Muscle of leg (tissue), 16 donors: ENCODE measurements at places on chromosomes 1 and 21. TPM values are rescaled to one million over a fixed set of nuclear protein-coding genes. Genes with fewer than 3 reads are reported as not detected.

GRCh38 chr1:224959115-224959514 is 29.6 kb downstream of the DNAH14 start:
- H3K27ac ChIP-seq = no peak overlapping the region
- H3K4me1 ChIP-seq = no peaks in the 10 kb centered on the region
- no peaks in the 10 kb centered on the region for H3K36me3 ChIP-seq
- no peak overlapping the region for H3K4me3 ChIP-seq
- H3K27me3 ChIP-seq = no peaks in the 10 kb centered on the region
- no peak for DNase-seq

DNA sequence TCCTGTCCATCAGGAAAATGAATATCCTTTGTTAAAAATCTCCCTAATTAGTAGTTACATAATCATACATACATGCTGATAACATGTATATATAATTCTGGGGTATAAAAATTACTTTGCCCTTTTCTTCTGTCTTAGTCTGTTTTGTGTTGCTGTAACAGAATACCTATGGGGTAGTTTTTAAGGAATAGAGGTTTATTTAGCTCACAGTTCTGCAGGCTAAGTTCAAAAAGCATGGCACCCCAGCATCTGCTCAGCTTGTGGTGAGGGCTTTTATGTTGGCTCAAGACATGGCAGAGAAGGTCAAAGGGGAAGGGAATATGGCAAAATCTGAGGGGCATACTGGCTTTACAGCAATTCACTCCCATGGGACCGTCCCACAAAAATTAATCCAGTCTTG is 16.3 kb upstream of the RPS6KC1 start:
- H3K36me3 ChIP-seq = no peaks in the 10 kb centered on the region
- DNase-seq = no peak
- peaks cover 5% of the 10 kb centered on the region for H3K27me3 ChIP-seq
- H3K4me1 ChIP-seq = no peaks in the 10 kb centered on the region
- no peak overlapping the region for H3K27ac ChIP-seq

NBPF20 gene
- polyA plus RNA-seq = 3.8 TPM

DNA sequence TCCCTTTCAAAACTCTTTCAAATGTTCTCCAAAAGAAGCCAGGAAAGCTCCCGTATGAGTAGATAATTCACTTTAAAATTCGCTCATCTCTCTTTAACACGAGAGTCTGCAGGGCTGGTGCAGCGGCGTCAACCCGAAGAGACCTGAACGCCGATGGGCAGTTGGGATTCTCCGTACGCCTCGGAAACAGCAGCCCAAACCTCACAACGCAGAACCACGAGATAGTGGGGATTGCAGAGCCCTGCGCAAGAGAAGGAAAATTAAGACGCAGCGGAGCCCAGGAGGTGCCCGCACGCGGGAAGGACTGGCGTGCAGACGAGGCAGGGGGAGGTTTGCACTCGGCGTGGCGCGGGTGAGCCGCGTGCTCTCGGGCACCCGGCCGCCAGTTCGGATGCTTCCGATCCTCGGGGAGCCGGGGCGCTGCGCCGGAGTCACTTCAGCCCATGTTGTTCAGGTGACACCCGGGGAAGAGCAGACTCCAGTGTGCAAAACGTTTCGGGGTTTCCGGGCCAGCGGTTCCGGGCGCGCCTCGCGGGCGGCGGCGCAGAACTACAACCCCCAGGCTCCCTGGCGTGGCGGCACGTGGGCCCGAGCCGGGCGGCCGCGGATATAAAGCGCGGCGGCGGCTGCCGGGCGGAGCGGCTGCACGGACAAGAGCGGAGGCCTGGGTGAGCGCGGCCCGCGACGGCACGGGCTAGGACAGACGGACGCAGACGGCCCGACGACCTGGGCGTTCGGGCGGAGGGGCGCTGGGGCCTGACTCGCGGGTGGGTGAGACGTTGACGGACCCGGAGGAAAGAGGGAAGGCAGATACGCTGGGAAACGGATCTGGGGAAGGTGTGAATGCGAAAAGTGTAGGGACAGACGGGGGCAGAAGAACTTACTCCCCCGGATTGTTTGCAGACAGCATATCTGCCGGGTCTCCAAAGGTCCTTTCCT is at the start of gene NPL:
TSS of gene NPL (plus strand) at position 636 of the 939 bp plus-strand sequence. CDS start 4,599 bp downstream, outside the sequence.
- peaks cover 5% of the 10 kb centered on the region for H3K4me1 ChIP-seq
- H3K27ac ChIP-seq = no peak within 1 kb of the TSS
- H3K4me3 ChIP-seq = peak within 1 kb of the TSS; percentile 58
- DNase-seq = peak; percentile 92

- no peak for DNase-seq
- H3K4me3 ChIP-seq = no peak overlapping the region
- no peak overlapping the region for H3K27ac ChIP-seq
- peaks cover 35% of the 10 kb centered on the region for H3K36me3 ChIP-seq
Observed at GRCh38 chr1:32848354-32849063, 22.2 kb downstream of the FNDC5 start.

DNA sequence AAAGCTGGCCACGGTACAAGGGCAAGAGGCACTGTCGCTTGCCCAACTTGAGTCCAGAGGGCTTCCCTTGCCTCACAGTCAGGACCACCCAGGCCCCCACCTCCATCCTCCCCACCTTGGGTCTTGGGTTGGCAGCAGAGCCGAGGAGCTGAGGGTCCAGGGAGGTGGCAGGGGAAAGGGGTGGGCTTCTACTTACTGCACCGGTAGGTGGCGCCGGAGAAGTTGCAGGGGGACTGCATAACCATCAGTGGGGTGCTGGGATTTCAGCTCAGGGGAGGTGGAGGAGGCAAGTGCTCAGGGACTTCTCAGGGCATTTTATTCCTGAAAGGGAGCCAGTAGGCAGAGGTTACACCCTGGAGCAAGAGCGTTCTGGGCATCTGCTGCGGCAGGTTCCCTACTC is 44.0 kb downstream of the TRIM62 start:
- no peak overlapping the region for H3K4me3 ChIP-seq
- H3K27me3 ChIP-seq = no peaks in the 10 kb centered on the region
- no peak overlapping the region for H3K27ac ChIP-seq
- peak; percentile 54 for DNase-seq

DNA sequence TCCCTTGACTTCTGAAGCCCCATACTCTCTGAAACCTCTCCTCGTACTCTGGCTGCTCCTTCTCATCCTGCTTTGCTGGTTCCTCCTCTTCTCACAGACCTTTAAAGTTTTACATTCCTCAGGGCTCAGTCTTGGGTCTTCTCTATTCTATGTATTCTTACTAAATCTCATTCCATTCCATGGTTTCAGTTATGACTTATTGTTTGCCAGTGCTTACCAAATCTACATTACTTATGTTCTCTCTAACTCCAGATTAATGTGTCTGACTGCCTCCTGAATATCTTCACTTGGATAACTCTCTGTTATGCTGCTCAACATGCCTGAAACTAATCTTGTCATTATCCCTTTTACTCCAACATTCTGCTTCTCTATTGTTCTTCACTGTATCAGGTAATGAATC is 5.4 kb upstream of the SLC35D1 start:
- H3K36me3 ChIP-seq = no peaks in the 10 kb centered on the region
- no peak for DNase-seq
- H3K4me1 ChIP-seq = peaks cover 2% of the 10 kb centered on the region
- H3K27ac ChIP-seq = no peak overlapping the region
- H3K27me3 ChIP-seq = no peaks in the 10 kb centered on the region

DNA sequence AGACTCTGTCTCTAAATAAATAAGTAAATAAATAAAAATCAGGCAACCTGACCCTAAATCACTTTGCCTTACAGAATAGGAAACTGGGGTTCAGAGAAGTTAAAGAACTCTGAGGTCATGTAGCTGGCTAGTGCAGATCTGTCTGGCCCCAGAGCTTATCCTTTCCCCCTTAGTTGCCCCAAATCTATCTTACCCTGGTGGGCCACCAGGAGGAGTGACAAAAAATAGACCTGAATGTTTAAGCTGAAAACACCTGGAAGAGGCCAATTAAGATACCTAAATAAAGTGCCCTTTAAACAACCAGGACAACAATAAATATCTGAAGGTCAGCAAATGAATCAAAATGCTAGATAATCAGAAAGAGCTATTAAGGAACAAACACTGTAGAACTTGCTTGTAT is 59.7 kb downstream of the TEX35 start:
- no peak for DNase-seq
- H3K4me1 ChIP-seq = peaks cover 7% of the 10 kb centered on the region
- no peak overlapping the region for H3K4me3 ChIP-seq
- no peaks in the 10 kb centered on the region for H3K27me3 ChIP-seq
- H3K27ac ChIP-seq = no peak overlapping the region

GRCh38 chr1:94713472-94714141 is 106.5 kb upstream of the SLC44A3 start:
- no peak overlapping the region for H3K4me3 ChIP-seq
- peaks cover 14% of the 10 kb centered on the region for H3K4me1 ChIP-seq

DNA sequence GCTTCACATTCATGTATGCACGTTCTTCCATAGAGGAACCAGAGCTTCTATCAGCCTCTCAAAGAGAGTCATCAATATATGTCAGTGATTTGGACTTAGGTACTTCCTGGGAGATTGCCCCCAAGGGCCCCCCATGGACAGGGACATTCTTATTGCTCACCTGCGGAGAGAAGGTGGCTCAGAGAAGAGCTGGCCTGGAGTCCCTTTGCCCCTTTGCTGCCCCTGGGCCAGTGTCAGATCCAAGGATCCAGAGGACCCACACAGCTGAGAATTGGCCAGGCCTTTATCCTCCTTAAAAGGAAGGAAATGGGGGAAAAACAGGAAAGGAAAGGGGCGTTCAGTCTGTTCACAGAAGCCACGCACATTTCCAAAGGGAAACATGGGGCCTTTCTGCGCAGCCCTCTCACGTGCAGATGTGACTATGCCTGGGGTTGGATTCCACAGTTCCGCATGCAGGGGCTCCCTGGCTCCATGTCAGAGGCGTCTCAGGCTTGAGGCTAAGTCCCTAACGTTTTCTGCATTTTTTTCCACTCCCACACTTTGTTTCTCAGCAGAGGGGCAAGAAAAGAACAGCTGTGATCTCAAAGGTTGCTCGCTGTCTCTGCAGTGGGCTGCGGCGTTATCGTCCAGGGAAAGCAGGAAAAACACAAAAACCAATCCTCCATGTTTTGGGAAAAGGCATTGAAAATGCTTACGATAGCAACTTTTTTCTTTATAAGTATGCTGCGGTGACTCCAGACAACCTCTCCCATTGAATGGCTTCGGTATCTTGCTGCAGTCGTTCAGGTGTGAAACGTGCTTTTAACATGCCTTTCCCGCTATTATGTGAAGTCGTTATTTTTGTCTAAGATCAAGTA is 5.9 kb downstream of the C1orf226 start:
- H3K27ac ChIP-seq = no peak overlapping the region
- no peak overlapping the region for H3K4me3 ChIP-seq
- H3K36me3 ChIP-seq = no peaks in the 10 kb centered on the region
- peak; percentile 12 for DNase-seq

GRCh38 chr1:16440131-16440469 is 424 bp upstream of the NECAP2 start:
- H3K4me1 ChIP-seq = peaks cover 13% of the 10 kb centered on the region
- H3K4me3 ChIP-seq = peak overlapping the region; percentile 86
- no peaks in the 10 kb centered on the region for H3K27me3 ChIP-seq
- peak overlapping the region; percentile 75 for H3K27ac ChIP-seq
- no peak for DNase-seq

MANEAL gene
- 2.8 TPM for polyA plus RNA-seq

TMEM269 gene
- polyA plus RNA-seq = 0.91 TPM

DNA sequence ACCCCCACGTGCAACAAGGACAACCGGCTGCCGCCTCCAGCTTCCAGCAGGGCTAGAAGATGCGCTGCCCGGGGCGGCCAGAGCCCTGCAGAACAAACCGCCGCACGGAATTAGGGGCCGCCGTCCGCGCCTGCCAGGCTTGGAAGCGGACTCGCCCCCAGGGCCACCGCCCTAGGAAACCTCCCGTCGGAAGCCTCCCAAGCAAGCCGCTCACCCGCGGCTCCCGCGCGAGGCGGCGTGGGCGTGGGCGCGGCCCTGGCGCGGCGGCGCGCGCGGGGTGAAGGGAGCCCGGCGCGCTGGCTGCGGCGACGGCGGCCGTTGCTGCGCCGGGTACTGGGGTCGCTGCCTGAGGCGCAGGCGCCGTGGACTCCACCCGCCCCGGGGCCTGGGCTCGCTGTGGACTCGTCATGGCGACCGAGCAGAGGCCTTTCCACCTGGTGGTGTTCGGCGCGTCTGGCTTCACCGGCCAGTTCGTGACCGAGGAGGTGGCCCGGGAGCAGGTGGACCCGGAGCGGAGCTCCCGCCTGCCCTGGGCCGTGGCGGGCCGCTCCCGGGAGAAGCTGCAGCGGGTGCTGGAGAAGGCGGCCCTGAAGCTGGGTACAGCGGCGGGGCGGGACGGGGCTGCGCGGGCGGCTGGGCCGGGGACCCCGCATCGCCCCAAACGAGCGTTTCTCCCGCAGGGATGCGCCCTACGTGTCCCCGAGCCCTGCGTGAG is at the start of gene SCCPDH:
TSS of gene SCCPDH (plus strand) at position 394 of the 715 bp plus-strand sequence. CDS start at position 408, 14 bp downstream.
- H3K27me3 ChIP-seq = no peaks in the 10 kb centered on the region
- H3K4me1 ChIP-seq = peaks cover 13% of the 10 kb centered on the region
- H3K4me3 ChIP-seq = peak within 1 kb of the TSS; percentile 83
- H3K27ac ChIP-seq = peak within 1 kb of the TSS; percentile 90

DNA sequence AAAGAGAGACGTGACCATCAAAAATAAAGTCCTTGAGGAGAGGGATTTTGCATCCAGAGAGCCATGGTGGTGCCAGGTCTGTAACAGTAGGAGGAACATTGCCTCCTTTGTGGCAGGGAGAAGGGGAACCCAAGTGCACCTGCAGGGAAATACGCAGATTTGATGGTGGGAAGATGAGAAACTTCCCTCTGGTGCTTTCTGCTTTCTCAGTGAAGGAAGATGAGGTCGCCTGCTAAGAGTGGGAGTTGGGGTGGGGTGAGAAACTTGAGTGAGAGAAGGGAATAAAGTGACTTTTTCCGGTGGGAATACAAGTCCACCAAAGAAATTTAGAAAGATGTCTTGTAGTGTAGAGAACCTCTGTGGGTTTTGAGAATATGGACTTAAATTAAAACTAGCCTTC is 9.1 kb downstream of the PLA2G4A start:
- no peak overlapping the region for H3K4me3 ChIP-seq
- no peak for DNase-seq
- no peaks in the 10 kb centered on the region for H3K27me3 ChIP-seq
- no peaks in the 10 kb centered on the region for H3K36me3 ChIP-seq

DNA sequence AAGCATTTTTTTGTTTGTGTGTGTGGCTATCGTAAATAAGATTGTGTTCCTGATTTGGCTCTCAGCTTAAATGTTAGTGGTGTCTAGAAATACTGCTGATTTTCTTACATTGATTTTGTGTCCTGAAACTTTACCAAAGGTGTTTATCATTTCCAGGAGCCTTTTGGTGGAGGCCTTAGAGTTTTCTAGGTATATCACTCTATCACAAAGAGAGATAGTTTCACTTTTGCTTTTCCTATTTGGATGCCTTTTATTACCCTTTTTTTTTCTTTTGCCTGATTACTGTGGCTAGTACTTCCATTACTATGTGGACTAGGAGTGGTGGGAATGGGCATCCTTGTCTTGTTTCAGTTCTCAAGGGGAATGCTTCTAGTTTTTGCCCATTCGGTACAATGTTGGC is 109.6 kb downstream of the S1PR1 start:
- H3K36me3 ChIP-seq = no peaks in the 10 kb centered on the region
- no peaks in the 10 kb centered on the region for H3K27me3 ChIP-seq
- DNase-seq = no peak
- H3K27ac ChIP-seq = no peak overlapping the region
